HS-5 (cell line): ENCODE measurements at places on chromosomes 1 and 21.

- no peak for DNase-seq
These were observed 14.6 kb downstream of the SEMA6C start for GRCh38 chr1:151131701-151132334.

- DNase-seq = no peak
These were observed 30.5 kb upstream of the B3GALT2 start for GRCh38 chr1:193216920-193217319.

- DNase-seq = no peak
These were observed 90.6 kb upstream of the KCNJ15 start for GRCh38 chr21:38166173-38166535.

- no peak for DNase-seq
These were observed 9.7 kb upstream of the LRRC53 start for GRCh38 chr1:74522148-74522547.

DNA sequence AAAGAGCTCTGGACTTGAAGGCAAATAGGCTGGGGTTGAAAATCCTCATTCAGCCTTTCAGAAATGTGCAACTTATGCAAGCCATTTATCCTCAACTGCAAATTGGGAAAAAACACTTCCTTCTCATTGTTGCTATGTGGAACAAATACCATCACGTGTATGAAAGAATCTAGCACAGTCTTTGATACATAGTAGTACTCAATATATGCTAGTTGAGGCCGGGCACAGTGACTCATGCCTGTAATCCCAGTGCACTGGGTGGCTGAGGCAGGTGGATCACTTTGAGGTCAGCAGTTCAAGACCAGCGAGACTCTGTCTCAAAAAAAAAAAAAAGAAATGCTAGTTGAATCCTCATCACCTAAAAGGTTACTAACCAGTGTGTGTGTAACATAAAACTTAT lies 8.2 kb downstream of the PI4KB start:
- no peak for DNase-seq

DNA sequence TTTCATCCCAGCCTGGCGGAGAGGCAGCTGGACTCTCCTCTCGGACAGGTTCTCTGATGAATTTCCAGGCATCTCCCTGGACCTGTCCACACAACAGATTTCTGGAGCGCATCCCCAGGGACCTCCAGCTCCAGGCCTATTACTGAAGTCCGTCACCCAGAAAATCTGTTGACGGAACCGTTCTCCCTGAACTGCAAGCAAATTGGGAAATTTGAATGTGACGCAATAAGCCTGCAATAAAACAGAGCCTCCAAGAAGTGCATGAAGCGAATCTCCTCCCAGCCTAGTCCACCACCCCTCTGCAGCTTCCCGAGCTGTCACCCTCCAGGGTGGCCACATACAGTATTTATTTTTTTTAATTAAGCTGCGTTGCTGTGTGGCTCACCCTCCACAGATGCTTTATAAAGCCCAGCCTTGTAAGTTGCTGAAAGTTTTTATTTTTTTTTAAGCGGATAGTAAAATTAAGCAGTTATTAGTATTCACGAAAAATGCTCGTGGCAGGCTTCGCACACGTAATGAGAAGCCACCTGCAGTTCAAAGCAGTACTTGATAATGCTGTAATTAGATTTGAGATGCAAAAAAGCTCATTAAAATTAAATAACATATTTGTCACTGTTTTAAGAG lies 173.3 kb downstream of the CAMTA1 start:
- DNase-seq = no peak

GRCh38 chr1:39105061-39105840 lies 79.1 kb downstream of the NDUFS5 start:
- no peak for DNase-seq

GRCh38 chr1:108732398-108732797 lies 14.1 kb upstream of the STXBP3 start:
- no peak for DNase-seq

GRCh38 chr1:83845437-83846071 lies 153.4 kb downstream of the TTLL7 start:
- no peak for DNase-seq

DNA sequence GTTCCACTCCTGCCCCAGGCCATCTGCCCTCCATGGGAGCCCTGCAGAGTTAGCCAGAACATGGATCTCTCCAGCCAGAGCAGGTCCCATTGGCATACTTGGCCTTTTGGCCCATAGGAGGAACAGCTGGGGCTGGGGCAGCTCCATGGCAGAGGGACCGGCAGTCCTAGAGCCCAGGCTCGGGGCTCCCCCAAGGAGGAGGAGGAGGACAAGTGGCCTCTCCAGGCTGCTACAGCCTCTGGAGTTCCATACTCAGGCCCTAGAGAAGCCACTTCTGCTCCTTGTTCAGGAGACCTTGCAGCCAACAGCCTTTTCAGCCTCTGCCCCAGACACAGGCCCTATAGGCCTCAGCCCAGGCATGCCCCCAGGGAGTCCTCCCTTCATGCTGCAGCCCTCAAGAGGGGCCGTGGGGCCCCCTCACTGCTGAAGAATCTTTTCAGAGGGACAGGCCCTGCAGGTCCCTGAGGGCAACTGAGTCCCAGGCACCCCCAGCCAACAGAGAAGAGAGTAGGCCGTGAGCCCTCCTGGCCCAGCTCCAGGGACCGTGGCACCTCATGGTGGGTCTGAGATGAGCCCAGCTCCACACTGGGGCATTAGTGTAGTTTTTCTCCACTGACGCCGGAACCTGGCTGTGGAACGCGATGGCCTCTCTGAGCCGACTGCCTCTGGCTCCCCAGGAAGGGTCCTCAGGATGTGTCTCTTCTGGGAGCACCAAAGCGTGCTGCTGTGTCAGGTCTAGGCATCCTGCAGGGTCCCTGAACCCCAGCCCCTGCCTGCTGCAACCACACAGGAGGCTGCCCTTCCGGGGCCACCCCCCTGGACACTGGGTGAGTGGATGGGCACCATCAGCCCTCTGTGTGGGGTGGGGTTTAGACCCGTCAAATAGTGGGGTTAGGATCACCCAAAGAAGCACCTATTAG lies 297.6 kb upstream of the VAMP3 start:
- no peak for DNase-seq

GRCh38 chr1:84668185-84668584 lies 22.1 kb downstream of the SSX2IP start:
- no peak for DNase-seq

- DNase-seq = no peak
These were observed 604.8 kb upstream of the CXADR start for GRCh38 chr21:16908077-16908476.

DNA sequence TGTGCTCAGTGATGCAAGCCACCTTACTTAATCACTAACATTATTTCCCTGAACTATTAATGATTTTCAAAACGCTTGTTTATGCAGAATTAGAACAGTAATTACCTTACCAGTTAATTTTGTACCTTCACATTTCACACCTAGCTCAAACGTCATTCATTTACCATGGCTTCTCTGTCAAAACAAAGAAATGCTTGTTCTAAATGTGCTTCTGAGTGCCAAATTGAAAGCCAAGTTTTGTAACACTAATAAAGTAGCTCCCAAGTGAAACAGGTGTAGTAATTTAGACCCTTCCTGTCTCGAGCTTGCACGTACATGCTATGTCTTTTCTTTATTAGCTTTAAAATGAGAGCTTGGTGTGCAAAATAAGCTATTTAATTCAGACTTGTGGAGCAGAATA lies 533.7 kb upstream of the PKN2 start:
- DNase-seq = no peak

DNA sequence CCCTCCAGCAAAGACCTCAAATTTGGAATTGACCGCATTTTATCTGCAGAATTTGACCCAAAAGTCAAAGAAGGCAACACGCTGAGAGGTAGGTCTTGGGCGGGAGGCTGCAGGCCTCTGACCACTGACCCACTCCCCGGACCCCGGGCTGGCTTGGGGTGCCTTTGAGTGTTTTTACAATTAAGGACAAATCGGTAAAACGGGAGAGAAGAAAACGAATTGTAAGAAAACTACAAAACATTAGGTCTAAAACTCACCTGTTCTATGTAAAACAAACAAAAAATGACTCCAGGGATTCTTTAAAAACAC lies 1.1 kb downstream of the HLX start:
- no peak for DNase-seq

- DNase-seq = no peak
These were observed 648.0 kb upstream of the PLXNA2 start for GRCh38 chr1:208892147-208892546.

- DNase-seq = no peak
These were observed 650.3 kb upstream of the NR5A2 start for GRCh38 chr1:199377211-199377610.

DNA sequence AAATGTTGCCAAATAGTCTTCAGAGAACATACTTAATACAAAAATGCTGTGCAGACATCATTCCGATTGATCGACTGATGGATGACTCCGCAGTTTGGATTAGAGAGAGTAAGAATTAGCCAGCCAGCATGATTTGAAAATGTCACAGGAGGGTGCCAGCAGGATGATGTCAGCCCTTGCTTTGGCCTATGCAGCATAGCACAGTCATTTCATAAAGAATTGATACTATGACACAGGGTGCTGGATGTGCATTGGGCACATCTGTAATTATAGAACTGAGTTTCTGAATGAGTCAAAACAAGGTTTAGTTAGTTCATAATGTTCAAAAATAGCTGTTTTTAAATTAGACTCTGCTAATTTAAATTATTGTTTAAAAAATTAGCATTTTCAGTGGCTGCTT lies 21.6 kb upstream of the TRAF5 start:
- peak; percentile 65 for DNase-seq

DNA sequence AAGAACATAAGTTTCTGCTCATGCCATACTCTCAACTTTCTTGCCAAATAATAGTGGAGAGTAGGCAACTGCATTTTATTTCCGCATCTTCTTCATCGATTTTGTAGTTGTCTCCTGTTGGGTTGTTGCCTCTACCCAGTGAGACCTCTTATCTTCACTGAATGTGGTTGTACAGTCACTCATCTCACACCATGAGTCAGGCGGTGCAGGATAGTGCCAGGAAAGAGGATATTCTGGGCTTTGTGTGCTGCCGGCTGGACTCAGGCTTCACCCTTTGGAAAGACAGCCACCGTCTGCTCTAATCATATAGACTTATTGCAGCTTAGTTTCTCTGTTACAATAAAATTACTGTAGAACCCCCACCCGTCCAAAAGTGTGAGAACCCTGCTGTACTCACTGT lies 154.3 kb upstream of the USP24 start:
- DNase-seq = no peak

DNA sequence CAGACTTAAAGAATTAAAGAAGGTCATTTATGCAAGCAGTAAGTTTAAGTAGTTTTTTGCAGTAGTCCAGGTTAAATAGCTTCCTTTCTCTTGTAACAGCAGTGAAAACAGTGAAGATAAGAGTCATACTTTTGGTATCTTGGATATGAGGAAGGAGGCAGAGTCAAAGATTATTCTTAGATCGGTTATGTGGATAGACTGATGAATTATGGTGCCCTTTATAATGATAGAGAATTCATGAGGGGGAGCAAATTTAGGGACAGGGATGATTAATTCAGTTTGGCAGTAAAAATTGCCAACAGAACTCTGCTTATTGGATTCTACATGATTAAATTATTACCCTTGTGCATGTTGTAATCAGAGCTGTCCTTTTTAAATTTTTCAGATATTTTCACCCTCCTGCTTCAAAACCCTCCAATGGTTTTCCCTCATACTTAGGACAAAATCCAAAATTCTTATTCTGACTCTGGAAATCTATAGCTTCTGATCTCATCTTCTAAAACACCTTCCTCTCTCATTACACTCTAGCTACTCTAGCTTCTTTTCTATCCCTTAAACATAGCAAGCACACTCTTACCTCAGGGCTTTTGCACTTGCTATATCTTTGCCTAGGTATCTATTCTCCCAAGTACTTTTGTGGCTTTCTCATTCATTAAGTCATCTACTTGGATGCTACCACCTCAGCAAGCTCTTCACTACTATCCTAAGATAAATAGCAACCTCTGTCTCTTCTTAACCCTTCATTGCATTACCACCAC lies 79.8 kb downstream of the PKN2 start:
- peak; percentile 33 for DNase-seq

DNA sequence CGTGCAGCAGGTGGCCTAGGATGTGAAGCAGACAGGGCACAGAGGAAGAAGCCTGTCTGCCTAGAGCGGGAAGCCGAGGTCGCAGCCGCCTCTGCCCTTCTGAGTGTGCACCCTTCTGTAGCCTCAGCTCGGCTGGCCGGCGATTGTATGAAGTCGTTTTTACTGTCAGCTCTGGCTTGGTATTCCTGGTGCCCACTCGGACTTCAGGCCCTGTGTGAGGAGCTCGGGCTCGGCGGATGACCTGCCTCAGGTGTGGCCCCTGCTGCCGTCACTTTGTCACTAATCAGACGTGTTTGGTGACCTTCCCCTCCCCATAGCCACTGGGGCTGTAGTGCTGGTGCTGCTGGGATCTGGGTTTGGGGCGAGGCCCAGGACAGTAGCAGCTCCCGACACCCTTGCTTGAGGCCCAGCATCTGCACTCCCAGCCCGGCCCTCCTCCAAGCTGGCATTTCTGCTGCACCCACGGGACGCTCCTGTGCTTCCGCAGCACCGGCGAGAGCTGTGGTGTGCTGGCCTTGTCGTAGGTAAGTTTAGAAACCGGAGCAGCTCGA lies 18.1 kb downstream of the SLX9 start:
- no peak for DNase-seq

DNA sequence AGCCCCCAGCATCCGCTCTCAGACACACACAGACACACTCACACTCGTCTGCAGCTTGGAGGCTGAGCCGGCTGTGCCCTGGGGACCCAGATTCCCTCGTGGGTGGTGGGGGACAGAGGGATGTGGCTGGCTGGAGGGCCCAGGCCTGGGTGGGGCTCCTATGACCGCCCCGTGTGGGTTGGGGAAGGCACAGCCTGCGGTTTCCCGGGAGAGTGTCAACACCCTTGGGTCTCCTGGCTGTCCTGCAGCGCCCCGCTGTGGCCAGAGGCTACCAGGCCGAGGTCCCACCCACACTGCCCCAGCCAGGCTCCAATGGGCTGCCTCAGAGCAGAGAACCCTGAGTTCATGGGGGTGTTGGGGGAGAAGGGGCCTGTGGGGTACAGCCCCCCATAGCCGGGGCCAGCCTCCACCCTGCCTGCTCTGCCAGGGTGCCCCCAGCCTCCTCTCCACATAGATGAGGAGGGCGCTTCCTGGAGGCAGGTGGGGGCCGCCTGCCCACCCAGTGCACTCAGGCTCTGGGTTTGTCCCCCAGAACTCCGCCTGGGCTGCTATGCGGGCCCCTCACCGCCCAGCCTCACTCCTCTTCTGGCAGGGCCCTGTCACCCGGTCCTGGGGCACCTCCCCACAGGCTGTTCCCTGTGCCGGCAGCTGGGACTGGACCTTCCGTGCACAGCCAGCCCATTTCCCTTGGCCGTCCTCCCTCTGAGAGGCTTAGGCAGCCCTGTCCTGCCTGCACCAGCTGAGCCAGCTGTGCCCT lies at the start of gene TTC34:
Gene TTC34 (minus strand): TSS at position 159 of the 757 bp plus-strand sequence. CDS start 866 bp downstream, outside the sequence.
- DNase-seq = no peak

- no peak for DNase-seq
These were observed 15.9 kb upstream of the AGTRAP start for GRCh38 chr1:11720033-11720376.
